SJSA1 (cell line): ENCODE measurements at places on chromosomes 16 and 17.
A peak's percentile ranks its signal among the peaks of the same experiment; 100 is the strongest.

GRCh38 chr16:10519929-10520868 is 60.2 kb downstream of the EMP2 start:
- no peak for DNase-seq
- no peaks in the 10 kb centered on the region for H3K36me3 ChIP-seq
- no peaks in the 10 kb centered on the region for H3K4me1 ChIP-seq

GRCh38 chr17:43877451-43878155 is 29.7 kb downstream of the MPP2 start:
- H3K27ac ChIP-seq, result no peak overlapping the region
- DNase-seq, result no peak
- H3K36me3 ChIP-seq, result no peaks in the 10 kb centered on the region
- H3K4me1 ChIP-seq, result 0 out of 2 replicates have a peak, but pooled peaks cover 5% of the 10 kb centered on the region
- no peak overlapping the region for H3K4me3 ChIP-seq

DNA sequence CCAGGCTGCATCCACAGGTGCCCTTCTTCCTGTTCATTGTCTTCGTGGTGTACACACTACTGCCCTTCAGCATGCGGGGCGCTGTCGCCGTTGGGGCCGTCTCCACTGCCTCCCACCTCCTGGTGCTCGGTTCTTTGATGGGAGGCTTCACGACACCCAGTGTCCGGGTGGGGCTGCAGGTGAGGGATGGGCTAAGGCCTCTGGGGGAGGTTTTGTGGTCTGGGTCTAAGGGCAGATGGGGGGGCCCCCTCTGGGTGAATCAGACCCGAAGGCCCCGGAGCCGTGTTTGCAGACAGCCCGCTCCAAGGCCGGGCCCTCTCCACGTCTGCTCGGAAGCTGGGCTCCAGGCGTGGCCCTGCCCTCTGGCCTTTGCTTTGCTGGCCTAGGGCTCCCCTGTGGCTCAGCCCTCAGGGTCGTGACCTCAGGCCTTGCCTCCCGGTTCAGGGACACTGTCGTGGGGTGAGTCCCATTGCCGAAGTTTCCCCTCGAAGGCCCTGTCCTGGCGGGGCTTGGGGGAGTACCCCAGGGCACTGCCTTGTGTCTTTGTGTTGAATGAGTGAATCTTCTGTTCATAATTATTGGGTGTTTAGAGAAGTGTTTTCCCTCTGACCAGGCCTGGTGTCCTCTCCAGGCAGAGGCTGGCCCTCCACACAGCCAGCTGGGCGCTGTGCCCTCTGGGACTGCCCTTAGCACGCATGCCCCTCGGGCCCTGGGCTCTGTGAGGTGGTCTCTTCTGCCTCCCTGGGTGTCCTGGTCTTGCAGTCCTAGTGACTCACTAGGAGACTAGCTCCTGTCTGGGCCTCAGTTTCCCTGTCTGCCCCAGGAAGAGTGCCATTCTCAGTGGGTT is 25.6 kb downstream of the ADCY7 start:
- peaks cover 4% of the 10 kb centered on the region; the same call in 1 of the 2 replicates for H3K4me1 ChIP-seq
- no peaks in the 10 kb centered on the region for H3K27me3 ChIP-seq
- H3K4me3 ChIP-seq, result no peak overlapping the region
- H3K36me3 ChIP-seq, result peaks cover 96% of the 10 kb centered on the region

GRCh38 chr17:13996276-13996675 is 73.0 kb upstream of the COX10 start:
- no peaks in the 10 kb centered on the region for H3K27me3 ChIP-seq
- H3K4me1 ChIP-seq, result no peaks in the 10 kb centered on the region
- H3K36me3 ChIP-seq, result no peaks in the 10 kb centered on the region

DNA sequence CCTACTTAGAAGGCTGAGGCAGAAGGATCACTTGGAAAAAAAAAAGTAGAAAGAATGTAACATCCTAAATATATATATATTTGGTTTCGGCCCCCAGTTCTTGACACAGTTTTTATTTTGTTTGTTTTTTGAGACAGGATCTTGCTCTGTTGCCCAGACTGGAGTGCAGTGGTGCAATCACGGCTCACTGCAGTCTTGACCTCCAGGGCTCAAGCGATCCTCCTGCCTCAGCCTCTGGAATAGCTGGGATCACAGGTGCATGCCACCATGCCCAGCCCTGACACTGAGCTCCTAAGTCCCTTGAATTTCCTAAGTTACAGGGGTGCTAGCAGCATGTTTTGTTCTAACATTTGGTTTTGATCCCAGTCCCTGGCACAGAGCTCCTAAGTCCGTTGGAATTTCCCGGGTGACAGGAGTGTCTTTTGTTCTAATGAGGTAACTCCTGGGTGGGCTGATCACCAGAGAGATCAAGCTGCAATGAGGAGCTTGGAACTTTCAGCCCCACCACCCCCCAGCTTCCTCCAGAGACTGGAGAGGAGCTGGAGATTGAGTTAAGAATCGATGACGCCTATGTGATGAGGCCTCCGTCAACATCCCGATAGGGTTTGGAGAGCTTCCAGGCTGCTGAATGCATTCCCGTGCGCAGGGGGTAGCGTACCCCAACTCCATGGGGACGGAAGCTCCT is 20.0 kb downstream of the MXRA7 start:
- H3K4me3 ChIP-seq, result no peak overlapping the region
- H3K4me1 ChIP-seq, result peaks cover 83% of the 10 kb centered on the region
- no peaks in the 10 kb centered on the region for H3K27me3 ChIP-seq
- peak overlapping the region; percentile 94 for H3K27ac ChIP-seq
- H3K36me3 ChIP-seq, result peaks cover 34% of the 10 kb centered on the region

DNA sequence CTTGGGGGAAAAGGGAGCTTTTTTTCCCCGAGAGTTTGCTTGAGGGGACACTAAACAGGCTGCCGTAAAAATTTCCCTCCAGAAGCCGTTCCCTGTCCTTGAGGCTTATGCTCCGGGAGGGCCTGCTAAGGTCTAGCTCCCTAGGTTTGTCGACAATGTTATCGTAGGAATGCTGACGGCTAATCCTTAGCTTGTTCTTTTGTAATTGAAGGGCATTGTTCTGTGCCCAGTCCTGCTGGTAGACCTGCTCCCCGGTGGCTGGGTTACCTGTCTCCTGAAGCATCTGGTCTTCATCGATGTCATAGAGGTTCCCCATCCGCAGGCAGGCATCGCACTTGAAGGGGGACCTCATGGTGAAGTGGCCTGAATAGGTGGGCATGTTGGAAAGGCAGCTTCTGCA is 418.7 kb downstream of the GRIN2A start:
- H3K36me3 ChIP-seq, result no peaks in the 10 kb centered on the region
- no peak for DNase-seq
- no peaks in the 10 kb centered on the region for H3K27me3 ChIP-seq
- H3K4me3 ChIP-seq, result no peak overlapping the region
- H3K4me1 ChIP-seq, result no peaks in the 10 kb centered on the region
- H3K27ac ChIP-seq, result no peak overlapping the region

DNA sequence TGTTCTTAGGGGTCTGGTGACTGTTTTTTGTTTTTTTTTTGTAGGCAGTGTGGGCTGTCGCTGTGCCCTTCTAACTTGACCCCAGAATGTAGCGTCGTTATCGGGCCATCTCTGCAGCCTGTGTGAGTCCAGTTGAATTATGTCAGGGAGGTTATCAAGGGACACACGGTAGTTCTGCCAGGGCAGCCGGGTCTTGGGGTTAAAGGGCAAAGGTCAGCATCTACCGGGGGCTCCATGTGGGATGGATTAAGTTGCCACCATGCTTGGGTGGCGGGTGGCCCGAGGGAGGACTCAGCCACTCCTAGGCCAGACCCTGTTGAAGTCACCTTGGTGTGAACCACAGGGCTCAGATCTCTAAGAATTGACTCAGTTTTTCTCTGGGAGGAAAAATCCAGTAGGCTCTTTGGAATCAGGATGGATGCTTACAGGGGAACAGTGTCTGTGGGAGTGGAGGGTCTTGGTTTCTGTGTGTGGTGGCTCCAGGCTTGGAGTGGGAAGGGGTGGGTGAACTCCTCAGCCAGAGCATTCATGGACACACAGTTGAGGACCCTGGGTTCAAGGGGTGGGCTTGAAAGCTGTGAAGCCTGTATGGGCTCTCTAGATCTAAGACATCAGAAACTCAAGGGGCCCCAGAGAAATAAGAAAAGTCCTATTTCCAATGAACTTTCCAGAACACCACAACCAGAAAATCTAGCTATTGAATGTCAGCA is 191.7 kb downstream of the IRF8 start:
- H3K36me3 ChIP-seq, result no peaks in the 10 kb centered on the region
- DNase-seq, result no peak
- H3K27ac ChIP-seq, result no peak overlapping the region
- no peaks in the 10 kb centered on the region for H3K27me3 ChIP-seq
